ENCODE measurements at places on chromosomes 4 and X.

DNA sequence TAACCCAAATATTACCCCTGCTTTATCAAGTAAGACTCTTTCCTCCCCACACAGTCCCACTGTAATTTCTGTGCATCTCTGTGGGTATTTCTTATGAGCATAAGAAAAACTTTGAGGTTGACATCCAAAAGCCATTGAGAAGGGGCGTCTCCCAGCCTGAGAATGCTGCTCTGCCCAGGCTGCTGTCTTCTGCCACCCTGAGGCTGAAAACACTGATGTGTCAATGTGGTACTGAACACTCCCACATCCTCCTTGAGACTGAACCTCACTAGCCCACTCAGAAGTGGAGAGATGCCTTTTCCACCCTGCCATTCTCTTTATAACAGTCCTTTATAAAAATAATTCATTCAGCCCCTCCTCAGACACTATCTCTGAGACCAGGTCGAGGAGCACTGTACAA is 120.8 kb downstream of the SMIM20 start:
- DNase-seq: peak; percentile 22

GRCh38 chrX:11765449-11765848 is 7.4 kb downstream of the MSL3 start:
- no peak for DNase-seq

DNA sequence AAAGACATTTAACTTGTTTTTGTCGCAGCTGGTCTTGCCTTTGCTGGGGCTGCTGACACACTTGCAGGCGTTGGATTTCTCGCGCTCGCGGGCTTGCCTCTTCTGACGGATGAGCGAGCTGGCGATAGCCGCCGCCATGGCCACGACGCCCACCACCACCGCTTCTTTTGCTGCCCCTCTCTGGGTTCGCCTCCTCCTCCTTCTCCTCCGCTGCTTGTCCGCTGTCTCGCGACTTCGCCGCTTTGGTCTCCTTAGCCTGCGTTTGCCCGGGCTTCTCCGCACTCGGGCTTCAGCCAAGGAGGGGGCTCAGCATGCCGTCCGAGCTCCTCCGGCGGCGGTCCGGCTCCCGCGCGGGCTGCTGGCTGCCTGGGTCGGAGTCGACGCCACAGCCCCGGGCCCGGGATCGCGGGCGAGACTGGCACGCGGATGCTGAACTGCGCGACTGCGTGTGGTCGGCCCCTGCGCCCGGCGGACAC is 613 bp downstream of the FGF13 start:
- no peak for DNase-seq

DNA sequence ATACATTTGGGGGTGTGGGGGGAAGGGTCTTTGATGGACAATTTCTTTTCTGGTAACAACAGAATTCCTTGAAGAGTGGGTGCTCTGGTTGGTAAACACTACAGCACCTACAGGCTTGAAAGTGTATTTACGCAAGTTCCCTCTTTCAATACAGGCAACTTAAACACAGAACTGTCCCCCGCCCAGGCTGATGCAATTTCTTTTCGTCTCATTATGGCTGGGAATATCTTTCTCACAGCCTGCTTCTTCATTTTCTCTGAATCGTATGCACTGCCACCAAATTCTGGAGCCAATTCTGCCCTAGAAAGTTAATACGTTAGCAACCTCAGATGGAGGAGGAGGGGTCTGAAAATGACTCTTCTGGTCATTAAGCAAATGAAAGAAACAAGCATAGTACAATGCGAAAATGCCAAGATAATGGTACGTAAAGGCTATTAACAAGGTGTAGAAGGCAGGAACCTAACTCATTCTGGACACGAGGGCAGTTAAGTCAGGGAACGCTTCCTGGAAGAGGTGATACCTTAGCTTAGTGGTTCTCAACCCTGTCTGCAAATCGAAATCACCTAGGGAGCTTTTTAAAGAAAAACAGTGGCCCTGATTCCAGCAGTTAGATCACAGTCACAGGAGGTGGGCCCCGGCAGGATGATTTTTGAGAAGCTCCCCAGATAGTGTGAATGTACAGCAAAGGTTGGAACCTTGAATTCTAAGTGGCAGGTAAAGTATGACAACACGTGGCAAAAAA is 1.0 kb downstream of the AGA start:
- DNase-seq: peak; percentile 2

DNA sequence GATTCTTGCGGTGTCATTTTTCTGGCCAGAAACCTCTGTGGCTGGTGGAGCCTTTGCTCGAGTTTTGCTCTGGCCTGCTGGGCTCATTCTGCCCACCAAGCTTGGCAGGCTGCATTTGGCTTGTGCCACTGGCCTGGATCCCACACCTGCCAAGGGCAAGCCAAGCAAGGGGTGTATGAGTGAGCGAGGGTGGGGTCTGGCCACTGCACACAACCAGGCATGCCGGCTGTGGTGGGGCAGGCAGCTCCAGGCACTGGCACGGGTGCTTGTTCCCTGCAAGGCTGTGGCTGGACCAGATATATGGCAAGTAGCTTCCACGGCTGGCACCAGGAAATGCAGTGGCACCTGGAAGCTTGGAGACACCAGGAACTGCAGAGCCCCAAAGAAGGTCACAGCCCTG is 68.6 kb upstream of the PPP3CA start:
- DNase-seq: no peak

DNA sequence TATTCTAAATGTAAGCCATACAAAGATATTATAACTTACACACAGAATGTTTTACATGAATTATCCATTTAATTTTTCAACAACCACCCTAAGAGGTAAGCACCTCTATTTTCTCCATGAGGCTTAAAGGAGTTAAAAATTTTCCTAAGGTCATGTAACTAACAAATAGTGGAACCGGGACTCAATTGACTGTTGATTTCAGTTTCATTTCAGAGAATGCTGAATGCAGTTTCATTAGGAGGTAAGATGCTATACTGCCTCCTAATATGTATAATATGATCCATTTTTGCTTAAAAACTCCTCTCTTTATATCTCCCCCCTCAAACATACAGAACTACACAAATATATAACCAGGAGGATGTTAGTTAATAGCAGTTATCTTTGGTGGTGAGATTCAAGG is 29.1 kb downstream of the PHKA1 start:
- DNase-seq: no peak

DNA sequence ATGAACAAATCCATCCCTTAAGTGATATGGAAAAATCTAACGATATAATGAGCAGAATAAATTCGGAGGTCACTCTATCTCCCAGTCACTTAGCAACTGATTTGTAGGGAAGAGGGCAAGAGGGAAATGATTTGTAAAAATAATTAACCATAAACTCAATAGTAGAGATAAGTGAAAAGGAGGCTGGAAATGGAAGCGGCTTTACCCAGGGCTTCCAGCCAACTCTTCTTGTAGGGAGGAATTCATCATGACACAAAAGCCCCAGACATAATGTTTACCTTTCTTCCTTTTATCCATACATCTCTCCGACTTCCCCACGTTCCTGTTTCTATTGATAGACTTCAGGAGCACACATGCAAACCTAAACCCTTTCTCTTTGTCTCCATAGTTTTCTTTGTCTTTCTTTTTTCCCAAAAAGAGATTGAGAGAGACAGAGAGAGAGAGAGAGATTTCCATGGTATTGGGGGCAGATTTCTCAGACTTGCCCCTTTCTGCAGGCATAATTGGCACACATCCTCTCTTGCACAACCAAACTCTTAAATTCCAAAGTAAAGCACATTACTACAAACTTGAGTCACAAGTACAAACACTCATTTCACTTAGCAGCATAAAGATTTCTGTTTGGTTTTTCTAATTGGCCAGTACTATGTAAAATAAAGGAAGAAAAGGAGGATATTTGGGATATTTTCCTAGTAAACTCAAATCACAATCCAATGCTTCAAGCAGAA is 140.9 kb downstream of the MAPK10 start:
- DNase-seq: no peak

GRCh38 chrX:29066516-29066915 is 479.3 kb downstream of the IL1RAPL1 start:
- DNase-seq: no peak

- DNase-seq: no peak
Observed at GRCh38 chrX:101430457-101431078, 22.5 kb downstream of the HNRNPH2 start.

DNA sequence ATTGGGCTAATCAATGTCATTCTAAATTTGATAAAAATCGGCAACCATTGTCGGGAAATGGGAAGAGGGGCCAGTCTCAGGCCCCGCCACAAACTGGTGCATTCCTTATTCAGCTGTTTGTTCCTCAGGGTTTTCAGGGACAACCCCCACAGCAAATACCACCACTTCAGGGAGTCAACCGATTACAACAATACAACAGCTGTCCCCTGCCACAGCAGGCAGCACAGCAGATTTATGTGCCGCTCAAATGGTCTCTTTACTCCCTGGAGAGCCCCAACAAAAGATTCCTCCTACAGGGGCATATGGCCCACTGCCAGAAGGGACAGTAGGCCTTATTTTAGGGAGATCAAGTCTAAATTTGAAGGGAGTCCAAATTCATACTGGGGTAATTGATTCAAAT is 61.8 kb downstream of the ZNF732 start:
- DNase-seq: no peak

DNA sequence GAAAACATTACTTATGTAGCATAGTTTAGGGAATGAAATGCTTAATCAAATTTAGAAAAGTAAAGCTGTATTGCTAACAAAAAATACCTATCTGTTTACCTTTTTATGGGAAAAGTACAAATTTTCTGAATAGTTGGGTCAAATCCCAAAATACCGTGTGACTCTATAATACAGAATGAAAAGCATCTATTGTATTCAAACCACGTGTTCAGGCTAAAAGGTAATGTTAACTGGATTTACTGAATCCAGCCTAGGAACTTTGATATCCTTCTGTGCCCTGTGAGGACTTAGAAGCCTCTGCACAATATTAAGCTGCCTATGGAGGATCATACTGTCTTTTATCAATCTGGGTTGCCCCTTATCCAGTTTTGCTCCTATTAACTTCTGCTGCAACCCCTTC is 36.3 kb upstream of the AGA start:
- no peak for DNase-seq

DNA sequence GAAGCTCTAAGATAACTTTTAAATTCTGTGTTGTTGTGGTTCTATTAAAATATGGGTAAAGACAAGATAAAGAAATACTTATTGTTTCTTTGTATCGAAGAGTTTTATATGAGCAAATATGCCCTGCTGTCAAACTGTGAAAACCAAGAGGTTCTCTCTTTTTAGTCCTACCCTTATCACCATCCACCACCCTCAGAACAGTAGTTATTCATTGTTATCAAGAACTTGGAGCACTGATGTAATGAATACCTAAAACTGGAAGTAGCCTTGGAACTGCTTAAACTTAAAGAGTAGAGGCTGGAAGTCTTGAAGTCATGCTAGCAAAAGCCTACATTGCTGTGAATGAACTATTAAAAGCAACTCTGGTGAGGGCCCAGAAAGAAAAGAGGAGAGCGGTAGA is 9.2 kb downstream of the PIR start:
- no peak for DNase-seq

GRCh38 chrX:44698357-44698756 is 145.5 kb upstream of the DUSP21 start:
- DNase-seq: no peak

DNA sequence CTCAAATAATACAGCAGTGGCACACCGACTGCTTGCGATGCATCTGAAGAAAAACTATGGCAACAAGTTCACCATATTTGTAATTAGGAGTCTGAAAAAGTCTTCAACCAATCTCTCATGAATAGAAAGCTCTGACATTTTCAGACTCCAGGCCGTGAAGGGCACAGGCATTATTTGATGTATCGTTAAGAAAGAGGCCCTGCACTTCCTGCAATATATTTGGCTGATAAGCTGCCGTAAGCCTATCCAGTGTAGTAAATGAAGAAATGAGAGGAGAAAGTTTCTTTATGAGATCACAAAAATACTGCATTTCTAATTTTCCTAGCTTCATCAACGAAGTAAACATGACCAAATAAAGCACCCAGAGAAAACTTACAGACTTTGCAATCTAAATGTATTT is 613.8 kb upstream of the TECRL start:
- no peak for DNase-seq

DNA sequence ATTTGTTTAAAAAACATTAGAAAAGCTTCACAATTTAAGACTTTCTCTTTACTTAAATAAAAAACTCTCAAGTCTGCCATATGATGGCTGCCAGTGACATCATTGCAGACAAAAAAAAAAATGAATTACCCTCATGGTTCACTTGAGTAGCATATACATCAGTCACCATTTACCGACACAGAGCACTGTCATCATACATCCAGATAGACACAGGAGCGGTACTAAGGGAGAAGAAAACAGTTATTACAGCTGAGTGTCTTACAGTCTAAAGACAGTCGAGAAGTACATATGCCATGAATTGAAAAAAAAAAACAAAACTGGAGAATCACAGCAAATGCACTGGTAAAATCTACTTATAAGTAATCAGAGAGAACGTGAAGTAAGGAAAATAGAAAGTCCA is 405.7 kb upstream of the GALNT7 start:
- DNase-seq: no peak

DNA sequence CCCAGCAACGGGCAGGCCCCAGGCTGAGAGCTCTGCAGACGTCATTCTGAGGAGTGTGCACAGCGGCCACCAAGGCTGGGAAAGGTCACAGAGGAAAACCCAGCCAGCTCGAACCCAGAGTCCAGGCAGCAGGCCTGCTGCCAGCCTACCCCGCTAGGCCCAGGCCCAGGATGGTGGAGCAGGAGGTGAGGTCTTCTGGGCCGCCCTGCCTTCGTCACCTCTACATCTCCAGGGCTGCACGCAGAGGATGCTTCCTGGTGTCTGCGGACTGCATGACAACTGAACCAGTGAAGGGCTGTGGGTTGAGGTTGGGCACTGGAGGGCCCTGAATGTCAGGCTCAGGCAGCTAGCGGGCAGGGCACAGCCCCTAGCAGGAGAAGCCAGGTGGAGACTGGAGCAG is 5.8 kb upstream of the ADRA2C start:
- DNase-seq: no peak

GRCh38 chr4:183394166-183394951 is 50.1 kb upstream of the CDKN2AIP start:
- DNase-seq: no peak

GRCh38 chrX:10486373-10486772 is 134.0 kb downstream of the MID1 start:
- DNase-seq: no peak

DNA sequence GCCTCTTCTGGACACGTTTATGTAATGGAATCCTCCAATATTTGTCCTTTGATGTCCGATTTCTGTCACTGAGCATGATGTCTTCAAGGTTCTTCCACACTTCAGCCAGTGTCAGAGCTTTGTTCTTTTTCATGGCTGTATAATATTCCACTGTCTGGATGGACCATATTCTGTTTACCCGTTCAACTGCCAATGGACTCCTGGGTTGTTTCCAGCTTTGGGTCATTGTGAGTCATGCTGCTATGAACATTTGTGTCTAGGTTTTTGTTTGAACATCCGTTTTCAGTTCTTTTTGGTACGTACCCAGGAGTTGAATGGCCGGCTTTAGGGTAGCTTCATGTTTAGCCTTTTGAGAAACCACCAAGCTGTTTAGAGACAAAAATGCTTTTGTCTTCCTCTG is 93.2 kb downstream of the SHOX start:
- DNase-seq: no peak

- DNase-seq: no peak
Observed at GRCh38 chr4:111519683-111520082, 625.6 kb upstream of the FAM241A start.
